Dermis microvascular lymphatic vessel endothelial cell (primary cell): ENCODE measurements at places on chromosomes 1 and 21. TPM values are rescaled to one million over a fixed set of nuclear protein-coding genes. Genes with fewer than 3 reads are reported as not detected.

The NEK2 gene
- total RNA-seq: 6.7 and 18.5 TPM in 2 replicates

The LMX1A gene
- total RNA-seq: not detected in 2 replicates

The FABP3 gene
- 0.13 and 1.3 TPM in 2 replicates for total RNA-seq

The FCRLA gene
- 0.13 TPM in 1 of 2 replicates, not detected in the other for total RNA-seq

The AMY1A gene
- not detected in 2 replicates for total RNA-seq

The LCA5L gene
- 0.26 and 0.38 TPM in 2 replicates for total RNA-seq

The UBASH3A gene
- not detected in 2 replicates for total RNA-seq

GRCh38 chr1:150061632-150062101 lies 5.9 kb upstream of the VPS45 start:
- DNase-seq: no peak

DNA sequence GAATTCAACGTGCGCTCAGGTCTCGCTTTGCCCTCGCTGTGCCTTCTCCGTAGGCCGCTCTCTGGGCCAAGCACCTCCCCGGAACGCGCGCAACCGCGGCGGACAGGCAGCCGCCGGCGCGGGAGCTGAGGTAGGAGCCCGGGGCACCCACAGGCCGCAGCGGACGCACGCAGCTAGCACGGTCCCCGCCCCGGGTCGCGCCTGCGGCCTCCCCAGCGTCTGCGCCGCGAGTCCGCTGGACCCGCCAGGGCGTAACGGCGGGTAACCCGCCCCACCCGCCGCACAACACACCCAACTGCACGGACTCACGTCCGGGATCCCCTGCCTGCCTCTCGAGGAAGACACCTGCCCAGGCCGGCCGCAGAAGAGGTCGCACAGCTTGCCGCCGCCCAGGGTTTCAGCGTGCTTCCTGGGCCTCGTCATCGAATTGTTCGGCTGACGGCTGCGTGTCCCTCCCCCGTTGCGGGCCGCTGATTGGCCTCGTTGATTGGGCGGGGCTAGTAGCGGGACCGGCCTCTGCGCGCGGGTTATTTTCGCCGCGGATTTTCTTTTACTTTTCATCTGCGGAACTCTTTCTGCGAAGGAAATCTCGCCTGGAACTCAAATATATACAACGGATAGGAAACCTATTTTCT lies at the start of gene CLCC1:
Gene CLCC1, minus strand, starts transcription at position 433 of the 635 bp plus-strand sequence. CDS start 13,047 bp downstream, outside the sequence.
- DNase-seq: peak; percentile 74

DNA sequence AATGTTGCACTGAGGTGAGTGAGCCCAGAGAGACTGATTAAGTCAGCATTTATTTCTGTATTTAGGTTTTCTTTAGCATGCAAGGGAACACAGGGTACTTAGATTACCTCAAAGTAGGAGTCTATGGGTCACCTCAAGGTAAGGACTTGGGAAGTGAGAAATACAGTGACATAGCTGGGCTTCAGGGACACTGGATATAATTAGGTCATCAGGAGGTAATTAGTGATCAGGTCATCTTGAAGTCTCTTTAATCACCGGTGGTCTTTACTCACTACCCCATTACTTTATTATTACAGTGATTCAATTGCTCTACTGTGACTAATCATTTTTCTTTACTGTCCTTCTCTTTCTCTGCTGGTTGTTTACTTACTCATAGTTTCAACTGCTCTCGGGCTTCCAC lies 59.9 kb upstream of the KCNK1 start:
- DNase-seq: no peak

DNA sequence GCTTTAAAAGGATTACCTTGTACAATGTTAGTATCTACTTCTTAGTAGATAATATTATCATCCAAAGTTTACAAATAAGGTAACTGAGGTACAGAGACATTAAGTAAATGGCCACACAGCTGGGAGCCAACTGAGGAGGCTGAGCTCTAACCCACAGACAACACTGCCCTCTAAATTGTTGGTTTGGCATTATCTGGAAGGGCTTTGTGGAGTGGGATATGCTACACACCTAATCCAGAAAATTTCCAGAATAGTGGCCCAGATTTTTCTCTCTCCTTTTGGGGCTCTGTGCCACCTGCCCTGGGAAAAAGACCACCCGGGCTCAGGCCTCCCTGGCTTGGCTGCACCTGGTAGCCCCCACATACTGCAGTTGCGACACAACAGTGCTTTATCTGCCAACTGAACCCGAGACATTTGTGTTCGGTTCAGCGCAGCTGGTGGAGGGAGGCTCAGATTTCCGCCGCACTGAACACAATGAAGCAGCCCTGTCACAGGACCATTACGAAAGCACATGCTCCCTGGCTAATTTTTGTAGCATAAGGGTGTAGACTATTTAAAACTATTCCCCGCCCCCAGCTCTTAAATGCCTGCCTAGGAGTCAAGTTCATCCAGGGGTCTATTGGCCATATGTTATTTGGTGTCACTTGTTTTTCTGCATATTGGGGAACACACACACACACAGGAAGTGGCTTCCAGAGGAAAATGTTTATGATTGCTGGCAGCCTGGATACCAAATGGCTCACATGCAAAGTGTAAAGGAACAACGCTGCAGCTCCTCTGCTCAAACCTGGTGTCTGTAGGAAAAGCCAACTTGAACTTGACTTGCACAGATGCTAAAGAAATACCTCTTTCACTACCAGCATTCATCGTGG lies 92.3 kb upstream of the ESRRG start:
- peak; percentile 45 for DNase-seq

GRCh38 chr1:95926331-95926730 lies 692.3 kb downstream of the RWDD3 start:
- no peak for DNase-seq

DNA sequence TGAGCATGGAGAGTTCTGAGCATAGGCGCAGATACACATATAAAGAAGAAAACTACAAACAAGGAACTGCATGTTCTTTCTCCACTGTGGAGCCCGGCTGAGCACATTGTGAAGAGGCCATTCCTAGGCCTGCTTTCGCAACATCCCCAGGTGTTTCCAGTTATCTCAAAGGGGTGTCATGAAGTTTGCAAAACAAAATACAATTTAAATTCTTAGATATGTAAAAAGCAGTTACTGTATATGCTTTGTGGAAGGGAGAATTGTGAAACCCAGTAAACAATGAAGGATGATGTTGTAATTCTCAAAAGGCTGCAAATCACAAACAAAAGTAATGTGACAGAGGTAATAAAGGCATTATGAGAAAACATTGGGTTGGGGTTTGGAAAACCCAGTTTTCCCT lies 98.6 kb upstream of the ZNF644 start:
- no peak for DNase-seq

DNA sequence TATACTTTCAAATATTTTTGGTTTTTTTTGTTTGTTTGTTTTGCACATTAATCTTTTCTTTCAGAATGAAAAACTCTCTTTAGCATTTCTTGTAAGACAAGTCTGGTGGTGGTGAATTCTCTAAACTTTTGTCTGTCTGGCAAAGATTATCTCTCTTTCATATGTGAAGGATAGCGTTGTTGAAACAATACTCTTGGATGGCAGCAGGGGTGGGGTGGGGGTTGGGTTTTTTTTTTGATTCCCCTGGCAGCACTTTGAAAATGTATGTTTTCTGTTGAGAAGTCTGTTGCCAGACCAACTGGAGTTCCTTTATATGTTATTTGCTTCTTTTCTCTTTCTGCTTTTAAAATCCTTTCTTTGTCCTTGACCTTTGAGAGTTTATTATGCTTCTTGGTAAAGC lies 160.2 kb downstream of the VAV3 start:
- DNase-seq: no peak

DNA sequence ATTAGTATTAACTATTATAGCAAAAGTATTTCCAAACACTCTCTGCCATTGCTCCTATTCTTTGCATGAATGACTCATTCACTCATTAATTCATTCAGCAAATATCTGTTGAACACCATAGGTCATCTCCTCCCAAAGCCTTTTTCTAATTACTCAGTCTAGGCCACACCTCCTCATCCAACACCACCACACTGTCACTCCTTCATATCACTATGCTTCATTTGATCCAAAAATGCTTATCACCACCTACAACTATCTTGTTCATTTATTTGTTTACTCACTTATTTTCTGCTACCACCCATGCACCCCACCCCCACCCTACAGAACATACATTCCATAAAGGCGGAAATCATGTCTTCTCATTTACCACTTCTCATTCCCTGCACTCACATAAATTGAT lies 94.4 kb upstream of the TNFSF4 start:
- no peak for DNase-seq
